ENCODE measurements at places on chromosomes 11 and 22. TPM values are rescaled to one million over a fixed set of nuclear protein-coding genes. Genes with fewer than 3 reads are reported as not detected.

Gene ANGPTL5
- total RNA-seq, result not detected

Gene PYGM
- not detected for total RNA-seq

- DNase-seq, result no peak
Observed at GRCh38 chr11:128784059-128784804, 82.9 kb downstream of the KCNJ1 start.

GRCh38 chr22:42865536-42865935 is 8.5 kb upstream of the ARFGAP3 start:
- no peak for DNase-seq

Gene SNAP29
- total RNA-seq, result 18.2 TPM

DNA sequence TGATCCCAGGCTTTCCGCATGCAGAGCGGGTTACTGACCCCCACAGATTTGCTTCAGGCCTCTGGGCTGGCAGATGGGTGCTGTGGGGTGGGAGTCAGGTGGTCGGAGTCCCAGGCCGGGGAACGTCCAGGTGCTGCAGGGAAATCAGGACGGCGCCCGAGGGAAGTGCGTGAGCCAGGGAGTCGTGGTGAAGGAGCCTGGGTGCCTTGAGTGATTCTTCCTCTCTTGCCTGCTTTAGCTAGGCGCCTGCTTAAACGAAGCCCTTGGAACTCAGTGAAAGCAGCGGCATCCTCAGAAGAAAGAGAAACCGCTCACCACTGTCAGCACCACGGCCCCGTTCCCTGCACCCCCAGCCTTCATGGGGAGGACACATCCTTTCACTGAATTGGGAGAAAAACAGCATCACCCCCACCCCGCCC is 455.6 kb downstream of the BRD1 start:
- DNase-seq, result no peak

Data from glomerular endothelial cell (primary cell).